ENCODE measurements at places on chromosomes 6 and 20.

- DNase-seq = no peak
These were observed 109.9 kb downstream of the PSMB1 start for GRCh38 chr6:170443151-170443662.

GRCh38 chr20:54407459-54407858 is 67.9 kb upstream of the DOK5 start:
- DNase-seq = no peak

GRCh38 chr6:81906709-81907204 is 154.3 kb upstream of the TENT5A start:
- DNase-seq = peak; percentile 94

DNA sequence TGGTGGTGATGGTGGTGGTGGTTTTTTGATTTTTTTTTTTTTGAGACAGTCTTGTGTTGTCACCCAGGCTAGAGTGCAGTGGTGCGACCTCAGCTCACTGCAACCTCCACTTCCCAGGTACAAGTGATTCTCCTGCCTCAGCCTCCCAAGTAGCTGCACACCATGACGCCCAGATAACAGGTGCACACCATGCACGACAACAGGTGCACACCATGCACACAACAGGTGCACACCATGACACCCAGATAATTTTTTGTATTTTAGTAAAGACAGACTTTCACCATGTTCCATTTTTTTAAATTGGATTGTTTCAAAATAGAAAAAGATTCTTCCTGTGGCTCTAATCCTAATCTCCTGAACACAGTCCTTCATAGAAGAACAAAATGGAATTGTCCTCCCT is 257.9 kb downstream of the ALDH8A1 start:
- DNase-seq = no peak

DNA sequence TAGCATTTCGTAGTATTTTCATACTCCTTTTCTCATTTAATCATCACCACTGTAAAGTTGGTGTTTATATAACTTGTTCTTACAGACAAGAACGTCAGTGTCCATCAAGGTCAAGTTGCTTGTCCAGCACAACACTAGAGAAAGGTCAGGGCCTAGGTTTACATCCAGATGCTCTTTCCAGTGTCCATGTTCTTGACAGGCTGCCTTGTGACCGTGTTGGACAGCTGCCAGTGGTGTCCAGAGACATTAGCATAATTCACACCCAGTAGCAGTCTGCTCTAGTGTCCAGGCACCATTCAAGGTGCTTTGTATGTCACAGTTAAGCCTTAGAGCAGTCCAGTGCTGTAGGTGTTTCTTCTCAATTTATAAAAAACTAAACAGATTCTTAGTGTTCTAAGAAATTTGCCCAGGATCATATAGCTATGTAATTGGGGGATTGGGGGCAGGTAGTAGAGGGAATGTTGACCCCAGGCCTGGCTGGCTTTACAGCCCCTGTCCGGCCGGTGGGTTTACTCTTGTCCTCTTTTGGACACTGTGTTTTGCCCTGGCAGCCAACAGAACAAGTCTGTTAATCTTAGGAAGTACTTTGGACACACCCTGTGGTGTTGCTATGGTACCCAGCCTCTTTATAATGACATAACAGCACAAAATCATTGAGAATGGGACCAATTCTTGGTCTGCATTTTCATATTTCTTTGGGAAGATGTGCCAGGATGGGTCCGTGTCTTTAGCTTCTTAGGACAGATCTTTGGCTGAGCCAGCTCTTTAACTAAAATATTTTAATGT is 8.0 kb downstream of the STK35 start:
- DNase-seq = no peak

DNA sequence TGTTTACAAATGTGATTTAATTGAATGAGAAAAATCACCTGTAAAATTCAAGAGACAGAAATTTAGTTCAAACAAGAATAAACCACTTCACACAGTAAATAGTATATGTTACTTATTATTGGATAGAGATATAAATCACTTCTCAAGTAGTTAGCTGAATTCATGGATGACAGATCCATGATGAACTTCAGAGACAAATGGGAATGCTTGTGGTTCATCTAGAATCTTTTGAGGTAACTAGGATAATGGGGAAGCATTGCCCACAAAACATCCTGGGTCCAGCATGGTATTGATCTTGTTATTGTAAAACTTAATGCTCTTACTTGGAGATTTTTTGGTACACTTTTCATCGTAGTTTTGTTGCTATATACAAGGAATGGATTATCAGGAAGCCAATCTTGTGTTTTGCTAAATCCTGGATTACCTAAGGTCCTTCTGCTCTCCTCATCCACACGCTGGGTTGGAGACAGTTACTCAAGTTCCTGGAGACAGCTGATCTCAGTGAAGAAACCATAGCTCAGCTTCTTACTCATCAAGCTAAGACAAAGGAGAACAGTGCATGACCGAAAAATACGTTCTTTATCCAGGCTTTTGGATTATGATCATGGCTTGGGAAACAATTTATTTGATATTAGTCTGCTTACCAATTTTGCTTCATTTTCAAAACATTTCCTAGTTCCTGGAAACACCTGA is 142.5 kb upstream of the PREP start:
- no peak for DNase-seq

- DNase-seq = no peak
These were observed 9.4 kb upstream of the NANP start for GRCh38 chr20:25632940-25633790.

- DNase-seq = no peak
These were observed 261.9 kb downstream of the CDH26 start for GRCh38 chr20:60219984-60220562.

DNA sequence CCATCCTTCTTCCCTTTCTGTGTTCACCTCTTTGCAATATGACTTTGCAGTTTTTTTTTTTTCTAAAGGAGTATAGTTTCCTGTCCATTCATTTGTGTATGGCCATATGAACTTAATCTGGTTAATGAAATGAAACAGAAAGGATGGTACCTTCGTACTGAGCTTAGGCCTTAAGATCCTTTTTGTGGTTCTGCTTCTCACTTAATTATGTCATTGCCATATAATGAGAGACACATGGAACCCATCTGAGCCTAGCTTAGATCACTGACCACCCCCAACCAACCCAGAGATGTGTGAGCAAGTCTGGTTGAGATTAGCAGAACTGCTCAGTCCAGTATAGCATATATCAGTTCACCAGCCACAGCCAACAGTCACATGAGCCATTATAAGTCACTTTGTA is 1179.6 kb downstream of the HACE1 start:
- DNase-seq = no peak

DNA sequence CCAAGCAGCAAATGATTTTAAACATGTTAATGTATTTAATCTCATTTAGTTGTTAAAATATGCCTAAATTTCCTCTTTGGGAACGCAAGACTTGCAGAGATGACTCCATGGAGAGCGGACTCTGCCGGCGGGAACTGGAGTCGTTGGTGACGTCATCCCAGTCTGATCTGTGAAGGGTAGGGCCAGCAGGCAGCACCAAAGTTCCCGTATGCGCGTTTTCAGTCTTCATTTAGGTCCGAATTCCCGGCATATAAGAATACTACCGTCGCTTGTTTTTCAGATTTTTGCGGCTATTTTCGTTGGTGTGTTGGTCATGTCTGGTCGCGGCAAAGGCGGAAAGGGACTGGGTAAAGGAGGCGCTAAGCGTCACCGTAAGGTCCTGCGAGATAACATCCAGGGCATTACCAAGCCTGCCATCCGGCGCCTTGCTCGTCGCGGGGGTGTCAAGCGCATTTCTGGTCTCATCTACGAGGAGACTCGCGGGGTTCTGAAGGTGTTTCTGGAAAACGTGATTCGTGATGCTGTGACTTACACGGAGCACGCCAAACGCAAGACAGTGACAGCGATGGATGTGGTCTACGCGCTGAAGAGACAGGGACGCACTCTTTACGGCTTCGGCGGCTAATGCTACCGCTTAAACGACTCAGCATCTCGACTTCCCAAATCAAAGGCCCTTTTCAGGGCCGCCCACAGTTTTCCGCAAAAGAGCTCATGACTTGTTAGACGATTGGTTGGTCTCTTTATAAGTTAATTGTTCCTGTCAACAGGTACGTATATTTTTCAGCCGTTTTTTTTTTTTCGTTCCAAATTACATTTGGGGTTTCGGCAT is 117.3 kb downstream of the HFE start:
- peak; percentile 96 for DNase-seq

DNA sequence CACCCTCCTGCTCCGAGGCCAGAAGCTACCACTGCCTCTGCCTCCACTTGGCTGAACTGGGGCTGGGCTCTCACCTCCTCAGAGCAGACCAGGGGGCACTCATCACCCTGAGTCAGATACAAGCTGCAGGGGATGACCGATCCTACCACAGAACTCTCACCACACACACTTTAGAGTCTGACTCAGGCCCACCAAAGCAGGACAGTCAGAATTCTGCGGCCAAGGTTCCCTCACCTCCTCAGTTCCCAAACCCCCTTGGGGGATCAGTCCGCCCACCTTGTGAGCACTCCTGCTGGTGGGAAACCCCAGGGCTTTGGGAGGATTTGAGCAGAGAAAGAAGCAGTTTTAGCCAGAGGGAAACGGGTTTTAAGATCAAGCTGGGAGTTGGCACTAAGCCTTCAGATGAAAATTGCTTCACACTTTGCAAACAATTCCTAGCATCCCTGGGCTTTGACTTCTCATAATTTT is 587.8 kb upstream of the JAG1 start:
- DNase-seq = no peak

- DNase-seq = peak; percentile 87
These were observed 47.0 kb downstream of the OR2B2 start for GRCh38 chr6:27864906-27865849.

- peak; percentile 79 for DNase-seq
These were observed 22.3 kb downstream of the BNIP5 start for GRCh38 chr6:36314221-36315014.

DNA sequence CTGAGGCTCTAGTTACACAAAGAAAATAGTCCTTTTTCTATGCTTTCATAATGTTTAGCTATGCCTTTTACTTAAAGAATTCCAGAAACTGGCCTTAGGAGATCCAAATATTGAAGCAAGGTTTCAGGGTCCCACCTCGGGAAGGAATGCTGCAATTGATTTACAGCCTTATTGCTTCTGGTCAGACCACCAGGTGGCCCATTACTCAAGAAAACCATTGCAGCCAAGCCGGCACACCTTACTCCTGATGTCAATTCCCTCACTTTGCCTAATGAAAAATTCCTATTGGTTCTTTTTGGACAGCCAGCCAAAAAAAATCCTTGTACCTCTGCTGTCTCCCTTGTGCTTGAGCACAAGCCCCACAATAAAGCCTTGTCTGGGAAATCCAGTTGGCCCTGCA is 173.9 kb downstream of the LMBRD1 start:
- no peak for DNase-seq

DNA sequence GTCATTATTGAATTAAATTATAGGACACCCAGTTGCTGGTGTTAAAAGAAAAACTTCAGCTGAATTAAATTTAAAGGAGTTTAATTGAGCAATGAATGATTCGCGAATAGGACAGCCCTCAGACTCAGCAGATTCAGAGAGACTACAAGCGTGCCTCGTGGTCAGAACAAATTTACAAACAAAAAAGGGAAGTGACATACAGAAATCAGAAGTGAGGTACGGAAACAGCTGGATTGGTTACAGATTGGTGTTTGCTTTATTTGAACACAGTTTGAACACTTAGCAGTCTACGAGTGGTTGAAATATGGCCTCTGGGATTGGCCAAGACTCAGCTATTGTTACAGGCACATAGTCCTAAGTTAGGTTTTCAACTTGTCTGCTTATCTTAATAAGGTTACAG is 25.8 kb upstream of the TNFRSF21 start:
- DNase-seq = no peak

- DNase-seq = no peak
These were observed 369 bp downstream of the SLC4A11 start for GRCh38 chr20:3238616-3239025.

DNA sequence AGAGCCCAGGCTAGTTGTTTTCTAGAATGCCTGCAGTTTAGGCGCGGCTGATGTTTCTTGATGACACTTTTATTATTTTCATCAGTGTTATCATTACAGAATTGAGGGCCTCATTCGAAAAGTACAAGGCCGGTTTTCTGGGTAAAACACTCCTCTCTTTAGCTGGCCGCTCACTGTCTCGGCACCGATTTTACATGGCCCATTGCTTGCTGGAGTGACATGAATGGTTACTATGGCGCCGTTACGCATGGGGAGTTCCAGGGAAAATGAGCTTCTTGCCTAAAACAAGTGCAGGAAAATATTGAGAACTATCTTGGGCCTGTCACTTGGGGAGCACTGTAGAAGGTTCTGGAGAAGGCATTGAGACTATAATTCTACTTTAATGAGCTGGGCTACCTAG is 317.8 kb downstream of the CDH4 start:
- no peak for DNase-seq

DNA sequence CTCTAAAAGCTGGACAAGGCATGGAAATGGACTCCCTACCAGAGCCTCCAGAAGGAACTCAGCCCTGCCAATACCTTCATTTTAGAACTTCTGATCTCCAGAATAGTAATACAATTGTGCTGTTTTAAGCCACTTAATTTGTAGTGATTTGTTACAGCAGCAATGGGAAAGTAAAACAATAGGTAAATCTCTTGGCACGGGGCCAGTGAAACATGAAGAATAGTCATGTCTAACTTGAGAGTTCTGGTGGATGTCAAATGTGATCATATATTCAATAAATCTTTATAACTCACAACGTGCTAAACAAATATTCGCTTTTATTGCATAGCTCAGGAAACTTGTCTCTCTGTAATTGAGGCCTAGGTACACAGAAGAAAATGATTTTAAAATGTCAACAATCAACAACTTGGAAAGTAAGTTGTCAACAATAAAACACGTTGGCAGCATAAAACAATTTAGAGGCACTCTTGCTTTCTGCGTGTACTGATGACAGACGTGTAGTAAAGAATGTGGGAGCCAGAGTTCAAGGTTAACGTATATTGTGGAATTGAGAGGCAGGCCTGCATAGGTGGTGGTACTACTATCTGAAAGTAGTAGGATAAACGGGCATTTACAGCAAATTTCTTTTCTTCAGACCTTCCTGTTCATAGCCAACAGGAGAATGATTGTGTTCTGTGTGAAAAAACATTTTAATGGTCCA is 140.5 kb upstream of the OPRM1 start:
- no peak for DNase-seq

- DNase-seq = peak; percentile 27
These were observed 68.5 kb upstream of the FOXO3 start for GRCh38 chr6:108492131-108492766.

GRCh38 chr6:56742122-56742791 is 99.6 kb upstream of the DST start:
- no peak for DNase-seq

All from NCI-H526 treated with DMSO at 0.1 percent for 48 hours (cell line).